ENCODE measurements at places on chromosomes 11 and 22.
A peak's percentile ranks its signal among the peaks of the same experiment; 100 is the strongest.

DNA sequence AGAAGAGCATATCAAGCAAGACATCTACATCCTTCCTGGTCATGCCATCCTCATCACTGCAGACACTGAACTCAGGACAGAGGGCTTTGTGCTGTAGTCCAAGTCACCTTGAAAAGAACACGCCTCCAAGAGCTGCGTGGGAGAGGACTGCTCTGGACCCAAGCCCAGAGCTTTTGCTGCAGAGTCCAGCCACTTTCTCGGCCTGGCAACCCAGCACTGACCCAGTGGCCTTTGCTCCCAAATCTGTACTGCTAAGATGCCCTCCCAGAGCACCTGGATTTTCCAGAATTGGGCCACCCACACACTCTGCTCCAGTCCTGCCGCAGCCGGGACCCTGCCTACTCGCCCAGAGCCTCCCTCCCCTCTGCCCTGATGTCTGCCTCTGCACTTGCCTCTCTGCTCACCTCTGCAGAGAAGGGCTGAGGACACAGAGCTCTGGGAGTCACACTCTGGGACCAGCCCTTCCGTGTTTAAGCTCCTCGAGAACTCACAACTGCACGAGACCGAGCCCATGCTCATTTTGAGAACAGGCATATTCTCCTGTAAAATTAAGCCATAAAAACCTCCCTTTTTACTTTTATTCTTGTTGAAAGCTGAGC, 83.8 kb upstream of the CSNK2A3 start:
- DNase-seq: no peak

- no peak for DNase-seq
Observed at GRCh38 chr22:49827271-49827852, 311 bp downstream of the BRD1 start.

DNA sequence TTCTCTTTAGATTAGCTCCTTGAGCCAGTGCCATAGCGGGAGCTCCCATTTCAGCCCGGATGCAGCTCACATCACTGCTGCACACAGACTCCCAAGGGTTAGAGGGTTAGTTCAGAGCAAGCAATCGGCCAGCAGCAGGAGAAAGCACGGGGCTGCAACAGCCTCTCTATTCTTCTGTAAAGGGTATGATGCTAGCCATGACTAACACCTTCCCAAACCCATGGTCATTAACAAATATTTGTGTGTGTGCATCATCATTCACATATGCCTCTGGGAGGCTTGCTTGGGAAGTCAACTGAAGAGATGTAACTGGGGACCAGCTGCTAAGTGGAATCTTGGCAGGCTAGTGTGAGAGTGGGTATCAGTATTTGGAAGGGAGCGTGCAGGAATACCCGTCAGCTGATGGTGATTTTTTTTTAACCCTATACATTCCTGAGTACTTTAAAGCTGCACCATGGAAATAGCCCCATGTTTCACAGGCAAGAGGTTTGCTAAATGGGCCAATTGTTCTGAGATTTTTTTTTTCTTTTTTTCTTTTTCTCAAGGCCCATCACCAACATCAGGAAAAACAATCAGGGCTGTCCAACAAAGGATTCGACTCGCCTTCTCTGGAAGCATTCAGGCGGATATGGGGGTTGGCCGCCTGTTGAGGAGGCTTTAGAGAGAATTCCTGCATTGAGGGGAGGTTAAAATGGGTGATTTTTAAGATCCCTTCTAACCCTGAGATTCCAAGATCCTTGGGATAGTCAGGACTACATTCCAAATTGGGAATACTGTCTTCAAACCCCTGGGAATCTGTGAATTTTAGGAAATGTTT, 33.2 kb upstream of the CCDC89 start:
- no peak for DNase-seq

DNA sequence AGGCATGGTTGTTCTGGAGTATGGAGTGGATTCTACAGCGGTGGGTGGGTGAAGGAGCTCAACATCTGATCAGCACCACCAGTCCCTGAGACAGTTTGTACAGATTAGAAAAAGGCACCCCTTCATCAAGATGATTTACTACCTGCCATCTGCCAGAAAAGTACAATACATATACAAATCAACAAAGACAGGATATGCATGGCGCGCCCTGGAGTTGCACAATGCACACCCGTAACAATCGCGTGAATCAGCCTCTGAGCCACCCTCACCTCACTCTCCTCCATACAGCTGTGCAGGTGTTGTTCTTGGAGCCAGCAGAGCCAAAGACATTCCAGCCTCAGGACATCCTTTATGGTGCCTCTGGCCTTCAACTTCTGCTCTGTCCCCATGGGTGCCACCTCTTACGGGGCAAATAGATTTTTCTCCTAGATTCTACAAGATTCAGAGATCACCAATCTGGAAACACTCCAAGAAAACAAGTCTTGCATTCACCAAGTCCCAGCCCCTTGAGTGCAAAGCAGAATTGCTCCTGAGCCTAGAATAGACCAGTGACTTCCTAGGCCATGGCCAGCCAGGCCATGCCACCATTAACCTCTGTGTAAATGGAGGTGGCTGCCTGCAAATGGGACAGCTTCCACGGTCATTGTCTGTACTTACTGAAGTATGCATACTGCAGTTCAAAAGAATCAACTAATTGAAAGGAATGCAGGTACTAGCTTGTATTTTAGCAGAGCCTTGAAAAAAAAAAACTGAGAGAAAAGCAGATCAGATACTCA, 490.9 kb downstream of the SOX6 start:
- DNase-seq: no peak

DNA sequence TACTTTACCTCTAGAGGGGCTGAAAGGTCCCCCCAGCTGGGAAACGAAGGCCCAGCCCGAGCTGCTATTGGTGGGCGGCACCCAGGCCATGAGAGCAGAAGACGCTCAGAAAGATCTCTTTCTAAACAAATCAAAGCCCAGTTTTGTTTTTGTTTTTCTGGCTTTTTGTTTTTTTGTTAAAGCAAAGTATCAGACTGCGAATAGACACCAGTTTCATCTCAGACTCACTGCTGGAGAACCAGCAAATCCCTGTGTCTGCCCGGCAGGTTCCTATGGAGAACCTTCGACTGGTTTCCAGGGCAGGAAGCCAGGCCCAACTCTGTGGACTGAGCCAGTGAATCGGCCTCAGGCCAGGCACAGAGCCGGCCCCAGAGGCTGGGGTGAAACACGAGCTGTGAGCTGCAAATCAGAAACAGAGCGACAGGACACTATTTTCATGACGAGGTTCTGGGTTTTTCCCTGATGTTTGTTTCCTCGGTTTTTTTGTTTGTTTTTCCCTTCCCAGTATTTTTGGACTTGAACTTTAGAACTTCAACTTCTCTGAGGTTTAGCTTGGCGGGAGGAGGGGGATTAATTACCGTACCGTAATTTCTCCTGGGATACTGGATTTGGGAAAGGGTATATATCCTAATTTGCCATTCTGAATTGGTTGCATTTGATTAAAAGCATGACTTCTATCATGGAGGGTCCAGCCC, 16.0 kb upstream of the B4GALNT4 start:
- no peak for DNase-seq

DNA sequence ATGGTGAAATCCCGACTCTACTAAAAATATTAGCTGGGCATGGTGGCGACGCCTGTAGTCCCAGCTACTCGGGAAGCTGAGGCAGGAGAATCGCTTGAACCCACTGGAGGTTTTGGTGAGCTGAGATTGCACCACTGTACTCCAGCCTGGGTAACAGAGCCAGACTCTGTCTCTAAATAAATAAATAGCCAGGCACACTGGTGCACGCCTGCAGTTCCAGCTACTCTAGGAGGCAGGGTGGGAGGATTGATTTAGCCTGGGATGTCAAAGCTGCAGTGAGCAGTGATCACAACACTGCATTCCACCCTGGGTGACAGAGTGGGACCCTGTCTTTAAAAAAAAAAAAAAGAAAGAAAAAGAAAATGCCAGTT, 17.4 kb downstream of the SUSD2 start:
- no peak for DNase-seq

- peak; percentile 16 for DNase-seq
Observed at GRCh38 chr11:122505304-122506006, 150.1 kb upstream of the UBASH3B start.

DNA sequence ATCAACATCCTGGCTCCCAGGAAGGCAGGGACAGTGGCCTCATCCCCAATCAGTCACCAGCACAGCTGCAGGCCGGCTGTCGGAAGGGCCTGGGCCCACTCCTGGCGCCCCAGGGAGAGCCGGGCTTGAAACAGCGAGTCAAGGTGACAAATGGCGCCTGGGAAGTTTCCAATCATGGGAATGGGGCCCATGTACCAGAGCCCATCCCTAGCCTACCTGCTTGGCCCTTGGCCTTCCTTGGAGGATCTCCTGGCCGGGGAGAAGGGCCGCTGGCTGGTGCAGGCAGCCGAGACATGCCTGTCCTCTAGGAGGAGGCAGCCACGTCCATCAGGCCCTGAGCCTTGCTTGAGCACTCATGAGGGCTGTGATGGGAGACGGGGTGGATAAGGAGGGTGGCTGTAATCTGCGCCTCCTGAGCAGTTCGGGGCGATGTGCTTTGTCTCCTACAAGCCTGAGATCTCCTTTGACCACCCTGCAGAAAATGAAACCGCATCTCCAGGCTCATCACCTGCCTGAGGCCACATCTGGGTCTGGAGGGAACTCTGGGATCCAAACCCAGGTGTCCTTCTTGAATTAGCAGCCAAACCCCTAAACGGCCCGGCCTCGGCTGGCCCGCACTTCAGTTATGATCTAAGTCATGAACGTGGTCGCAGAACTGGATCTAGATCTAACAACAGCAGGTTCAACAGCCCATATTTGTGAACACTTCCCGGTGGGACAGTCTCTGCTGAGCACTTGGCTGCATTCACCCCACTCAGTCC, 862.0 kb downstream of the TBC1D22A start:
- DNase-seq: no peak

- no peak for DNase-seq
Observed at GRCh38 chr22:43396321-43396933, 15.4 kb upstream of the MPPED1 start.

- no peak for DNase-seq
Observed at GRCh38 chr22:35440129-35440528, 40.2 kb downstream of the MCM5 start.

DNA sequence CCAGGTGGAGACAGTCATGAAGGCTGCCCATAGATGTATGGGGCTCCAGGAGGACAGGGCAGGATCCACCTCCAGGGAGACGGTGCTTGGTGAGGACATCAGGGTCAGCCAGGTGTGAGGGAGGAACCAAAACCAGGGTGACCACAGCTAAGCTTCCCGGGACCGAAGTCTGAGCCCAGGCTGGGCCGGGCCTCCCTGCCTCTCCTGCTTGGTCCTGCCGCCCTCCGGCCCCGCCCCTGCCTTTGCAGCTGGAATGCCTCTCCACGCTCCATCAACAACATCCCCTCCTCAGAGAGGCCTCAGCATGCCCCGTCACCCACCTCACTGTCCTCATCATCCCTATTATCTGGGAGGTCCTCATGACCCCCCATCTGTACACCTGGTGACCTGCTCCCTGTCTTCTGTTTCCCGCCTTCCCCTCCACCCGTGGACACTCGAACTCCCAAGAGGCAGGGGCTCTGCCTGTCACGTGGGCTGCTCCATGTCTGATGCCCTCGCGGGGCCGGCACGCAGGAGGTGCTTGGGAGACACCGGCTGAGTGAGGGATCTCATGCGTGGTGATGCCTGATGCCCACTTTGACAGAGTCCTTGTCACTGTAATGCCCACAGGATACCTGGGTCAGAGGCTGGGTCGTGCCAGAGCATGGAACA, 59.4 kb downstream of the RTL6 start:
- no peak for DNase-seq

DNA sequence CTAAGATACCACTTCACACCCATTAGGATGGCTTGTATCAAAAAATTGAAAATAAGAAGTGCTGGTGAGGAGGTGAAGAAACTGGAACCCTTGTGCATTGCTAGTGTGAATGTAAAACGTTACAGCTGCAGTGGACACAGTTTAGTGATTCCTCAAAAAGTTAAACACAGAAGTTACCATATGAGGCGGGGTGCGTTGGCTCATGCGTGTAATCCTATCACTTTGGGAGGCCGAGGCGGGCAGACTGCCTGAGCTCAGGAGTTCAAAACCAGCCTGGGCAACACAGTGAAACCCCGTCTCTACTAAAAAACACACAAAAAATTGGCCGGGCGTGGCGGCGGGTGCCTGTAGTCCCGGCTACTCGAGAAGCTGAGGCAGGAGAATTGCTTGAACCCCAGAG, 43.5 kb downstream of the SGSM3 start:
- no peak for DNase-seq

DNA sequence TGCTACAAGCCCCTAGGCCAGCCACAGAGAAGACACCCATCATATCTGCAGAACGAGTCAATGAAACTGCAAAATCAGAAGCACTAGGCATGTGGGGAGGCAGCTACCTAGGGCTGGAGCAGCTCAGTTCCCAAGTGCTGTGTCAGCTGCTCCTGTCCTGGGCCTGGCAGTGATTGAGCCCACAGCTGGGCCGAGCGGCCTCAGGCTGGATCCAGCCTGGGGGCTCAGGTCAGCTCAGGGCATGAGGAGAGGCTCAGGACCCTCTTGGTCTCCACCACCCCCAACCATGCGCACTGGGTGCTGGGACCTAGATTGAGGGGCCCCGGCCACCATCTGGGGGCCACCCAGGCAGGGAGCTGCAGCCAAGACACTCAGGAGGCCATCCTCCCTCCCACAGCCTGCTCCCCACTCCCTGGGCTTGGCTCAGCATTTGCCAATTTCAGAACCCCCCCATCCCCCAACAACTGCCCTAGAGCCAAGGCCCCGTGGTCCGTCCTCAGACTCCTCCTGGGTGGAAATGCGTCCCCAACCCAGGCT, 2.4 kb upstream of the TNNT3 start:
- no peak for DNase-seq

DNA sequence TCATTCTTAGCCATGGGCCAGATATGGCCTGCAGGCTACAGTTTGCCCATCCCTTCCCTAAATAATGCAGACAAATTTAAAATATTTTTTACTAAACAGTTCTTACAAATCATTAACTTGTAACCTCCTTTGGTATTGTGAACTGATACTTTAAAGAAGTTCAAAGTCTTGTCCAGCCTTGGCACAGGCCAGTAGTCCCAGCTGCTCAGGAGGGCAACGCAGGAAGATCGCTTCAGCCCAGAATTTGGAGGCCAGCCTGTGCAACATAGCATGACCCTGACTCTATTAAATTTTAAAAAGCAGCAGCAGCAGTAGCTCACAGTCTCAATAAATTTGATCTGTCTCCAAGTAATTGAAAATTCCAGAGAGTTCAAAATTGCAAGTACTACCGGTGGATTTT, 83.7 kb upstream of the ARHGAP32 start:
- no peak for DNase-seq
